Endothelial cell (in vitro differentiated cells): ENCODE measurements at places on chromosomes 12 and 14.

- H3K36me3 ChIP-seq: no peaks in the 10 kb centered on the region
- H3K4me3 ChIP-seq: peak overlapping the region; percentile 52
- peak overlapping the region; percentile 24 for H3K27ac ChIP-seq
- peaks cover 23% of the 10 kb centered on the region for H3K4me1 ChIP-seq
- DNase-seq: no peak
These were observed 3.3 kb downstream of the BHLHE41 start for GRCh38 chr12:26121323-26122060.

DNA sequence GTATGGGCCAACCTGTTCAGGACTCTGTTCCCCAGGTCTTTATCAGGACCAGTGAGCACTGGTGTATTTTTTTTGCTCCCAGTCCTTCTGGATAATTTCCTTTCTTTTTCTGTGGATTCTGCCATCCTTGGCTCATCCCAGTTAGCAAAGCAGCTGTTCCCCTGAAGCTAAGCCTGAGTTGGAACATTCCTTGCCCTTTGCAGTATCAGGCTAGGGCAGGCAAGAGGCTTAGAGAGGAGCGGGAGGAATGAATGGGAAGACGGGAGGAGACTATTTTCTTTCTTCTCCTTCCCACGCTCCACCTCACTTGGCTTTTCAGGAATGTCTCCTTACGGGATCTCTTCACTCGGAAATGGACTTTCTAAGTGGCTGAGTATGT is 29.2 kb downstream of the ERG28 start:
- peaks cover 27% of the 10 kb centered on the region for H3K36me3 ChIP-seq
- peaks cover 1% of the 10 kb centered on the region for H3K27me3 ChIP-seq
- H3K27ac ChIP-seq: no peak overlapping the region
- DNase-seq: no peak

DNA sequence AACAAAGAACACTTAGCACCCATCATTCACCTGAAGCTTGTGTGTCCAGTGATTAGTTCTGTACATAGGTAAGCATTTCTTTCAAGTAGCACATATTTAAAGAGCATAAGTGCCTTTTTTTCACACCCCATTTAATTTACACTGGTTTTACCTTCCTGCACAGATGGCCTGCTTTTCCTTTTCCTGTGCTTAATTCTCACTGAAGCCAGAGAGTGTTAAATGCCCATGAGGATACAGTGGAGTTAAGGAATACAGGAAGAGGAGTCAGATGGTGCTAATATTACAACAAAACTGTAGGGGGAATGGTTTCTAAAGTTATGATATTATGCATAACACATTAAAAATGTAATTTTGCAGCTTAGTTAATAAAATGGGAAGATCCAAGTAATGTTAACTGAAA is 31.0 kb upstream of the SLC38A1 start:
- peaks cover 61% of the 10 kb centered on the region for H3K4me1 ChIP-seq
- H3K27me3 ChIP-seq: peaks cover 8% of the 10 kb centered on the region
- H3K27ac ChIP-seq: peak overlapping the region; percentile 98
- DNase-seq: no peak
- H3K4me3 ChIP-seq: peak overlapping the region; percentile 54

GRCh38 chr12:48027183-48028002 is 23.1 kb upstream of the COL2A1 start:
- peaks cover 38% of the 10 kb centered on the region for H3K27me3 ChIP-seq
- no peaks in the 10 kb centered on the region for H3K36me3 ChIP-seq
- no peak overlapping the region for H3K27ac ChIP-seq
- no peak for DNase-seq
- H3K4me3 ChIP-seq: no peak overlapping the region
- H3K4me1 ChIP-seq: peaks cover 24% of the 10 kb centered on the region

GRCh38 chr14:104586832-104587620 is 7.5 kb downstream of the C14orf180 start:
- H3K4me3 ChIP-seq: no peak overlapping the region
- DNase-seq: no peak
- peaks cover 9% of the 10 kb centered on the region for H3K27me3 ChIP-seq
- H3K27ac ChIP-seq: no peak overlapping the region
- H3K36me3 ChIP-seq: peaks cover 7% of the 10 kb centered on the region

DNA sequence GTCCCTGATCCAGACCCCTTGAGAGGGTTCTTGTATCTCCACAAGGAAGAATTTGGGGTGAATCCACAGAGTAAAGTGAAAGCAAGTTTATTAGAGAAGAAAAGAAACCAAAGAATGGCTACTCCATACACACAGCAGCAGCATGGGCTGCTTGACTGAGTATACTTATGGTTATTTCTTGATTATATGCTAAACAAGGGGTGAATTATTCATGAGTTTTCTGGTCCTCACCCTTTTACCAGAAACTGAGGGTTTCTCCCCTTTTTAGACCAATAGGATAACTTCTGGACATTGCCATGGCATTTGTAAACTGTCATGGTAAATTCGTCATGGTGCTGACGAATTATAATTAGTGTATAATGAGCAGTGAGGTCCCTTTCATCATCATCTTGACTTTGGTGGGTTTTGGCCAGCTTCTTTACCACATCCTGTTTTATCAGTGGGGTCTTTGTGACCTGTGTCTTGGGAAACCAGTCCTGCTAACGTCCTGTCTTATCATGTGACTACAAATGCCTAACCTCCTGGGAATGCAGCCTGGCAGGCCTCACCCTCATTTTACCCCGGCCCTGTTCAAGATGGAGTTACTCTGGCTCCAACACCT is 121.9 kb downstream of the SPTSSA start:
- H3K27me3 ChIP-seq: peaks cover 2% of the 10 kb centered on the region
- no peak overlapping the region for H3K27ac ChIP-seq
- peaks cover 4% of the 10 kb centered on the region for H3K4me1 ChIP-seq
- H3K36me3 ChIP-seq: peaks cover 4% of the 10 kb centered on the region

DNA sequence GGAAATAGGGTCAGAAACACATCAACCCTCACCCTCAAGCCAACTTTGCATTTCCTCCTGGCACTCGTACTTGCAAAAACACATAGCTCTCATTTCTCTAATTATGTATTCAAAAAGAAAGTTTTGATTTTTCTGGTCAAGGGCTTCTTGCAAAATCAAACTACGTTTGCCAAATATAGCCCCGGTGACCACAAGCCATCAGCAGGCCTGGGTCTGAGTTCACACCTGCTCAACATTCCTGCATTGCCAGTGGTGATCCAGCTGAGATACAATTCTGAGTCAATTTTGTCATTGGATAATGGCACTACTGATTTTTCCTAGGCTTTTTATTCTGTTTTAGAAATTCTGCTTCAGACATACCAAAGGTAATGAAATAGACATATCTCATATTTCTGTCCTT is 10.7 kb upstream of the BHLHE41 start:
- H3K27me3 ChIP-seq: no peaks in the 10 kb centered on the region
- H3K36me3 ChIP-seq: no peaks in the 10 kb centered on the region
- H3K27ac ChIP-seq: no peak overlapping the region
- no peak overlapping the region for H3K4me3 ChIP-seq
- peaks cover 4% of the 10 kb centered on the region for H3K4me1 ChIP-seq

- H3K36me3 ChIP-seq: peaks cover 26% of the 10 kb centered on the region
- H3K27ac ChIP-seq: no peak overlapping the region
- H3K4me3 ChIP-seq: no peak overlapping the region
- DNase-seq: no peak
- H3K27me3 ChIP-seq: peaks cover 2% of the 10 kb centered on the region
- peaks cover 22% of the 10 kb centered on the region for H3K4me1 ChIP-seq
These were observed 11.1 kb downstream of the ARF3 start for GRCh38 chr12:48946205-48946604.

DNA sequence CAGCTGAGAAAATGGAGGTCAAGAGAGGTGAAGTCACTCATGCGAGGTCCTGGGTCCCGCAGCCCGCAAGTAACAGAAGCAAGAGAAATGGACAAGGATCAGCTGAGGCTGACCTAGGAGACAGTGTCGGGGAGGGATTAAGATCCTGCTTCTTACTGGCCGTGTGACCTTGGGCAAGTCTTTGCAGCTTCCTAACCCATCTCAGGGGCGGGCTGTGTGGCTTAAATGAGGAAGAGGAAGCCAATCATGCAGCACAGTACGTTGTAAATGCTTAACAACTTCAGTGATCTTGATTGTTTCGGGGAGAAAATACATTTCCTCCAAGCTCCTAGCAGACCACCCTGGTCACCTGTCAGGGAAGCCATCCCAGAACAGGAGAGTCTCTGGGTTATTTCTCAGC is 7.1 kb upstream of the PGF start:
- H3K27me3 ChIP-seq: peaks cover 9% of the 10 kb centered on the region
- no peak overlapping the region for H3K4me3 ChIP-seq
- H3K27ac ChIP-seq: no peak overlapping the region
- peaks cover 4% of the 10 kb centered on the region for H3K4me1 ChIP-seq

DNA sequence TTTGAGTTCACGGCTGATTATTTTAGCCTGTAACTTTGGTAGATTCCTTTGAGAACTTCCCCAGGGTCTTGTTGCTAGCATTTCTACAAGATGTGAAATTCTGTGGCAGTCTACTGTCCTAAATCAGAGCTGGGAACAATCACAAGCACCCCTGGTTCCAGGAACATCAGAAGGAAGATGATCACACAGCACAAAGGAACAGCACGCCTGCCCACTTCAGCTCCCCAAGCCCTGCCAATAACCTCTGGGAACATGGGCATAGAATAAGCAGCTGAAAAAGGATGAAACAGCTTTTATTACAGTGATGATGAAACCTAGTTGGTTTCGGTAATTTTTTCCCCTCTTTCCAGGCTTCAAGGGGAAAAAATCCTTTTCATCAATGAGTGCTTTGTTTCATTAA is 12.3 kb downstream of the GPR19 start:
- DNase-seq: no peak
- peaks cover 12% of the 10 kb centered on the region for H3K4me1 ChIP-seq
- H3K36me3 ChIP-seq: no peaks in the 10 kb centered on the region
